ENCODE measurements at places on chromosomes 1 and 21. TPM values are rescaled to one million over a fixed set of nuclear protein-coding genes. Genes with fewer than 3 reads are reported as not detected.

DNA sequence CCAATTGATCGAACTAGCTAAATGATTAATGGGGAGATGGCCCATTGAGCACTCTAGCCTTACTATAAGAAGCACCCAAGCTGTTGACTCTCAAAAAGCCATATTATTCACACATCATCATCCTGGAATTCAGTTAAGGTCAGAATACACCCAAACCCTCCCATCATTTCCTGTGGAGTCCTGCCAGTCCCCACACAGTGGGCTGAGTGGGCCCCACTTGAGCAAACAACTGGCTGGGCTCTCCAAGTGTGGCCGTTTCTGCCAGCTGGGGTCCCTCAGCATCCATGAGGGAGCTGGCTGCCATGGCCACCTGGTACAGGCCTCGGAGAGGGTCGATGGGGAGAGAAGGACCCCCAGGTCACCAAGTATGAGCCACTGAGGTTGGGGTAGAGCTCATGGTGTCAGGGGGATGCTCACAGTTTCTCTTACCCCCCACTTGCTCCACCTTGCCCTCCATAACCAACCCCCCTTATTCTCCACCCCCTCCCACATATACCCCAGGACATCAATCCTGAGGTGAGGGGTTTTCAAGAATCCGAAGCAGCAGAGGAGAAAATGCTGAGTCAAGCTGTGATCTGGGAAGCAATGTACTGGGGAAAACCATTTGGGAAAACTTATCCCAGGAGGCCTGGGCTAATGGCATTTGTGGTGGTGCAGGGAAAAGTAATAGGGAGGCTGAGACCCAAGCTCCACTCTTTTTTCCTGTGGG lies 60.3 kb downstream of the UBE2T start:
- H3K27me3 ChIP-seq = no peaks in the 10 kb centered on the region
- no peak overlapping the region for H3K4me3 ChIP-seq
- peaks cover 14% of the 10 kb centered on the region for H3K4me1 ChIP-seq
- DNase-seq = peak; percentile 15

DNA sequence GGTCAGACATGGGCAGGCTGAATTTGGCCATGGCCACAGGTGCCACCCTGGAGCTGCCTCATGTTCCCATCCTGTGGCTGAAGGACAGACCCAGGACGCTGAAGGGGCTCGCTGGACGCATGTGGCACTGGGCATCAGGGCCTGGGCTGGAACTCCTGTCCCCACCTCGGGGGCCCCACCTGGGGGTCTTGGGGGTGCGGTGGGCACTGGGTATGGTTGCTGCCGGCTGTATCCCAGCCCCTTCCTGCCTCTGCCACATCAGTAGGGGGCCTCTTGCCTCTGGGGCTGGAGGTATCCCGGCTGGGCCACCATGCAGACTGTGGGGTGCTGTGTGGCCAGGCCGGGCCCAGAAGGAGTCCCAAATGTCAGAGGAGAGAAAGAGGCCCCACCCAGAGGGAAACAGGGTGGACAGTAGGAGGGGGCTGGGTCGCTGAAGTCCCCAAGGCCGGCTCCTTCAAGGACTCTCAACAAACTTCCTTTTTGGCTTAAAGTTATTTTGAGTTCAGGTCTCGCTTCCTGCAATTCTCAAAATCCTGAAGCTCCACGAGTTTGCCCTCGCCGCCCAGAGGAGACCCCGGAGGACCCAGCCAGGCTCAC lies 78.7 kb downstream of the SIK1 start:
- no peak overlapping the region for H3K27ac ChIP-seq
- H3K27me3 ChIP-seq = no peaks in the 10 kb centered on the region
- H3K4me3 ChIP-seq = no peak overlapping the region
- H3K36me3 ChIP-seq = no peaks in the 10 kb centered on the region
- no peaks in the 10 kb centered on the region for H3K4me1 ChIP-seq

DNA sequence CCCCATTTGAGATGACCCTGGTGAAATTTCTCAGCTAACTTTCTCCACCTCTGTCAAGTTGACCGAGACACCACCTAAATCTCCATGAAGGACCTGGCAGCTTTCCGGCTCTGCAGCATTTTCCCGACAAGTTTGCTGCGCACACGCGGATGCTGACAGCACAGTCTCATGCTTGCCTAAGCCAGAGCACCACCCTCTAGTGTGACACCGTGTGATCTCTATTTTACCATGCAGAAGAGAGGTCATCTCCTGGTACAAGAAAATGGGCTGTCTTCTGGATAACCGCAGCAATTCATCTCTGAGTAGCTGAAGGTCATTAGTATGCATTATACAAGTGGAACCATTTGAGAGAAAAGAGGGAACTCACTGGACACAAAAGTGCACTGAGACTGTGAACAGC lies 38.9 kb upstream of the H6PD start:
- H3K27me3 ChIP-seq = peaks cover 39% of the 10 kb centered on the region
- DNase-seq = no peak
- H3K4me1 ChIP-seq = peaks cover 3% of the 10 kb centered on the region
- H3K36me3 ChIP-seq = no peaks in the 10 kb centered on the region

DNA sequence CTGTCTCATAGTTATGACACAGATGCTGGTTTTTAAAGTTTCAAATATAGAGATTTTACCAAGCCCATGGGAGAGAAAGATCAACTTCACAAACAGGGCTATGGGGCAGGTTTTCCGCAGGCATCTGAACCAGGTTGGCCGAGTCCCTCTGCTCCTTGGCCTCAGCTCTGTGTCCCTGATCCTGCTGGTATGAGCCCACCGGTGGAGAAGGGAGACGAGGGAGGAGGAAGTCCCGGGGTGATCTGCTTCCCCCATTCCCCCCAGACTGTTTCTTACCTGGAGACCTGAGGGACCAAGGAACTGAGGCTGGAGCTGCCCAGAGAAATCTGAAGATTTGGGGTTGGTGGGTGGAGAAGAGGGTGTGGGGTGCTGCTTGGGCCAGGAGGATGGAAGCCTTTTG lies 28.9 kb upstream of the BTG2 start:
- H3K27me3 ChIP-seq = peaks cover 29% of the 10 kb centered on the region
- H3K36me3 ChIP-seq = no peaks in the 10 kb centered on the region
- no peak overlapping the region for H3K27ac ChIP-seq
- H3K4me1 ChIP-seq = peaks cover 15% of the 10 kb centered on the region

GRCh38 chr1:160186246-160186645 lies 4.1 kb upstream of the CASQ1 start:
- no peak overlapping the region for H3K4me3 ChIP-seq
- no peaks in the 10 kb centered on the region for H3K36me3 ChIP-seq
- H3K4me1 ChIP-seq = peaks cover 20% of the 10 kb centered on the region
- no peaks in the 10 kb centered on the region for H3K27me3 ChIP-seq
- DNase-seq = no peak
- no peak overlapping the region for H3K27ac ChIP-seq

The NEGR1 gene
- total RNA-seq = 0.93 TPM

- no peaks in the 10 kb centered on the region for H3K27me3 ChIP-seq
- H3K27ac ChIP-seq = no peak overlapping the region
- no peak for DNase-seq
- no peak overlapping the region for H3K4me3 ChIP-seq
Observed at GRCh38 chr1:245132771-245133170, 22.0 kb upstream of the KIF26B start.

GRCh38 chr21:33566514-33566913 lies 22.0 kb downstream of the DONSON start:
- peaks cover 28% of the 10 kb centered on the region for H3K36me3 ChIP-seq
- H3K4me3 ChIP-seq = no peak overlapping the region
- H3K27me3 ChIP-seq = no peaks in the 10 kb centered on the region

The ATAD3C gene
- total RNA-seq = 0.45 TPM

The SLC44A5 gene
- total RNA-seq = 11.7 TPM

GRCh38 chr1:107294686-107295085 lies 153.8 kb downstream of the NTNG1 start:
- H3K27me3 ChIP-seq = no peaks in the 10 kb centered on the region
- no peak for DNase-seq
- no peak overlapping the region for H3K27ac ChIP-seq
- no peaks in the 10 kb centered on the region for H3K36me3 ChIP-seq
- no peaks in the 10 kb centered on the region for H3K4me1 ChIP-seq

- H3K27ac ChIP-seq = no peak overlapping the region
- H3K4me3 ChIP-seq = no peak overlapping the region
- peaks cover 3% of the 10 kb centered on the region for H3K4me1 ChIP-seq
- H3K27me3 ChIP-seq = no peaks in the 10 kb centered on the region
Observed at GRCh38 chr1:169141356-169141755, 34.9 kb downstream of the ATP1B1 start.

DNA sequence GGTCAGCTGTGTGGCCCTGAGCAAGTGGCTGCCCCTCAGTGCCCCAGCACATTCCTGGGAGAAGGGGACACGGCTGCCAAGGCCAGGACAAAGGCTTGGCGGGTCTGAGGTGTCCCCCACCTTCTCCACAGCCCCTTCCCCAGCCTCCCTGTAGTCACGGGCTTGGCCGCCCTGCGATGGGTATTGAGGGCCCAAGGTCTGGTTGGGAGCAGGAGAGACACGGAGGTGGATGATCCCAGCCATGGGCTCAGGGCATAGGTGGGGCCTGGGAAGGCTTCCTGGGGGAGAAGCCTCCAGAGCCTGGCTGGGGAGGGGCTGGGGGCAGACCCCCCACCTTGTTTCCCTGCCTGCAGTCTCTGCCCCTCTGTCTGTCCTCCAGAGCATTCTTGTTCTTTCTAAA lies 27.0 kb downstream of the TTC39A start:
- DNase-seq = no peak
- no peak overlapping the region for H3K4me3 ChIP-seq
- no peaks in the 10 kb centered on the region for H3K4me1 ChIP-seq
- H3K27ac ChIP-seq = no peak overlapping the region
- no peaks in the 10 kb centered on the region for H3K27me3 ChIP-seq

DNA sequence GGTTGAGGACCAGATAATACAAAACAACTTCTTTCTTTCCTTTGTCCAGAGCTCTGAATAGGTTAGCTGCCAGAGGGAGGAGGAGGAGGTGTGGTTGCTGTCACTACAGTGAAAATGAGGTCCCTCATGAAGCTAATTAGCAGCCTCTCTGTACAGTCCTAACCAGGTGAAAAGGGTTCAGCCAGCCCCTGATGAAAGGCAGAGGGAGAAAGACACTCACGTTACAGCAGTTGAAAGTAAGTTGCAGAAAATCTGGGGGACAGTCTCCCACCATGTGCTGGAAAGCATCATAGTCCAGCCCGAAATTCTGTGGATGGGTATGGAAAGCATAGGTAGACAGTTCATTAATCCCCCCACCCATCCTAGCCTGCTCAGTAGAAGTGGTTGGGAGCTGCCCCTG lies 6.2 kb upstream of the MUTYH start:
- H3K36me3 ChIP-seq = peaks cover 7% of the 10 kb centered on the region
- no peaks in the 10 kb centered on the region for H3K27me3 ChIP-seq
- no peaks in the 10 kb centered on the region for H3K4me1 ChIP-seq

DNA sequence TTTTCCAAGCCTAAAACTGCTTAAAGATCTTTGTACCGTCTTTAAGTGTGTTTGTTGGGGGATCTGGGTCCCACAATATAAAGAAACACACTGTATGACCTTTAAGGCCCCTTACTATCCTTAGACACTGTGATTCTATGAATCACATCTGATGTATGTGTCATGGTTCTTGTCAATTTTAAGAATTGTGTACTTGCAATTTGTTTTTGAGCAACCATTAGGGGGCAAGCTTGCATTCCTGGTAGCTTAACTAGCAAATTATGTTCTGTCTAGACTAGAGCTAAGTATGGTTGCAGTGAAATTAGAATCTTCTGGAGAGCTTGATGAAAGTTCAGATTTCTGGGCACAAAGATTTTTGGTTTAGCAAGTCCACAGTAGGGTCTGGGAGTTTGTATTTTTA lies 219.5 kb downstream of the TPR start:
- no peaks in the 10 kb centered on the region for H3K36me3 ChIP-seq
- H3K27me3 ChIP-seq = no peaks in the 10 kb centered on the region
- H3K27ac ChIP-seq = no peak overlapping the region

GRCh38 chr1:21205416-21205815 lies 28.7 kb upstream of the EIF4G3 start:
- H3K27me3 ChIP-seq = no peaks in the 10 kb centered on the region
- no peak overlapping the region for H3K4me3 ChIP-seq
- no peak overlapping the region for H3K27ac ChIP-seq
- DNase-seq = peak; percentile 39
- H3K36me3 ChIP-seq = no peaks in the 10 kb centered on the region

DNA sequence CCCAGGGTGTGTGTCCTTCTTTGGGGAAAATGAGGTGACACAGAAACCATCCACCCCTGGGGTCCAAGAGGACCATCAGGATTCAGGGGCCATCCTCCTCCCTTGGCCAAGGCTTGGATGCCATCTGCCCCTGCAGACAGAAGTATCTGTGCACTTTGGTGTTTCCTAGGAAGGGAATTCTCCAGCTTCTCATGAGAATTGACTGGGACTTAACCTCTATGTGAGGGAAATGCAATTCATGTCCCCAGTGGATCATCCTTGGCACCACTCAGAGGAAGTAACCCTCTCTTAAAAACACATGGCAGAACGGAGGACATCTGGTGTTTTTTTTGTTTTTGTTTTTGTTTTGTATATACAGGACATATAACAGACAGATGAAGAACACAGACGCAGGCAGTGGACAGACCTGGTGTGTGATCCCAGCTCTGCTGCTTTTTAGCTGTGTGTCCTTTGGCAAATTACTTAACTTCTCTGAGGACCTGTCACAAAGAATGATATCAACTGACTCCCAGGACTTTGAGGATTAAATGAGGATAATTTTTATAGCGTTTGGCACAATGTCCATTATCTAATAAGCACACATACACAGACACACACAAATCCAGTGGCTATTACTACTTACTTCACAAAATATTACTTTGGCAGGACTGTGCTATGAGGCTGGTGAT lies 3.8 kb downstream of the TNN start:
- H3K4me3 ChIP-seq = no peak overlapping the region
- DNase-seq = no peak
- H3K36me3 ChIP-seq = no peaks in the 10 kb centered on the region

The CACNA1S gene
- 0.04 TPM for total RNA-seq

GRCh38 chr1:183597656-183598347 lies 7.5 kb upstream of the NCF2 start:
- H3K27ac ChIP-seq = no peak overlapping the region
- H3K27me3 ChIP-seq = no peaks in the 10 kb centered on the region
- peaks cover 6% of the 10 kb centered on the region for H3K4me1 ChIP-seq

The TMEM82 gene
- not detected for total RNA-seq

GRCh38 chr1:202197653-202198365 lies 4.2 kb downstream of the LGR6 start:
- no peak for DNase-seq
- no peak overlapping the region for H3K27ac ChIP-seq
- H3K27me3 ChIP-seq = peaks cover 31% of the 10 kb centered on the region

The PCP4L1 gene
- 3.8 TPM for total RNA-seq

DNA sequence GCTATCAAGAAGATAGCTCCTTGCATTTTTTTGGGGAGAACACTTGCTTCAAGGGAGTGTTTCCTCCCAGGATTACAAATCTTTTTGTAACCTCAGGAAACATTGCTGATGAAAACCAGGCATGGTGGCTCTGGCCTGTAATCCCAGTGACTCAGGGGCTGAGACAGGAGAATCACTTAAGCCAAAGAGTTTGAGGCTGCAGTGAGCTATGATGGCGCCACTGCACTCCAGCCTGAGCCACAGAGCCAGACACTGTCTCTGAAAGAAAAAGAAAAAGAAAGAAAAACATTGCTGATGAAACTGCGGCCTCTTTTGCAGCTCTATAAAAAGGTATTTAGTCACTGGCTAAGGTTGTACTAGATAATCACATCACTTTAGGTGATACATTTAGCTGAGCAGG lies 7.3 kb downstream of the RNU1-2 start:
- no peak for DNase-seq
- no peaks in the 10 kb centered on the region for H3K27me3 ChIP-seq
- H3K4me1 ChIP-seq = peaks cover 9% of the 10 kb centered on the region
- peak overlapping the region; percentile 98 for H3K27ac ChIP-seq

Data from GM23338 (cell line).